Suprapubic skin (tissue), 4 donors: ENCODE measurements at places on chromosomes 4 and X.

DNA sequence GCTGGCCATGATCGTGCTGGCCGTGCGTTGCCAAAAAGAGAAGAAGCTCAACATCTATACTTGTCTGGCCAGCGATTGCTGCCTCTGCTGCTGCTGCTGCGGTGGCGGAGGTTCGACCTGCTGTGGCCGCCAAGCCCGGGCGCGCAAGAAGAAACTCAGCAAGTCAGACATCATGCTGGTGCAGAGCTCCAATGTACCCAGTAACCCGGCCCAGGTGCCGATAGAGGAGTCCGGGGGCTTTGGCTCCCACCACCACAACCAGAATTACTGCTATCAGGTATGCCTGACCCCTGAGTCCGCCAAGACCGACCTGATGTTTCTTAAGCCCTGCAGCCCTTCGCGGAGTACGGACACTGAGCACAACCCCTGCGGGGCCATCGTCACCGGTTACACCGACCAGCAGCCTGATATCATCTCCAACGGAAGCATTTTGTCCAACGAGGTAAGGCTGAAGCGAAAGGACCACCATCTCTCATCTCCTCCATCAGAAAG lies 3.3 kb downstream of the PCDH10 start:
- peaks cover 55% of the 10 kb centered on the region for H3K4me1 ChIP-seq
- peak overlapping the region; percentile 47 for H3K4me3 ChIP-seq
- peaks cover 72% of the 10 kb centered on the region for H3K27me3 ChIP-seq
- peak; percentile 66 for DNase-seq
- H3K36me3 ChIP-seq: no peaks in the 10 kb centered on the region

GRCh38 chrX:38941675-38942074 lies 140.4 kb downstream of the MID1IP1 start:
- no peaks in the 10 kb centered on the region for H3K27me3 ChIP-seq
- peaks cover 3% of the 10 kb centered on the region for H3K4me1 ChIP-seq
- no peaks in the 10 kb centered on the region for H3K36me3 ChIP-seq
- no peak overlapping the region for H3K4me3 ChIP-seq
- H3K27ac ChIP-seq: peak overlapping the region; percentile 70

- no peaks in the 10 kb centered on the region for H3K36me3 ChIP-seq
- no peak overlapping the region for H3K4me3 ChIP-seq
- no peak overlapping the region for H3K27ac ChIP-seq
- no peaks in the 10 kb centered on the region for H3K4me1 ChIP-seq
- no peak for DNase-seq
These were observed 51.4 kb downstream of the SHROOM4 start for GRCh38 chrX:50762578-50762977.

GRCh38 chr4:72365981-72366380 lies 203.0 kb downstream of the ADAMTS3 start:
- DNase-seq: no peak
- no peaks in the 10 kb centered on the region for H3K27me3 ChIP-seq
- H3K4me1 ChIP-seq: peaks cover 2% of the 10 kb centered on the region
- no peaks in the 10 kb centered on the region for H3K36me3 ChIP-seq
- no peak overlapping the region for H3K27ac ChIP-seq

DNA sequence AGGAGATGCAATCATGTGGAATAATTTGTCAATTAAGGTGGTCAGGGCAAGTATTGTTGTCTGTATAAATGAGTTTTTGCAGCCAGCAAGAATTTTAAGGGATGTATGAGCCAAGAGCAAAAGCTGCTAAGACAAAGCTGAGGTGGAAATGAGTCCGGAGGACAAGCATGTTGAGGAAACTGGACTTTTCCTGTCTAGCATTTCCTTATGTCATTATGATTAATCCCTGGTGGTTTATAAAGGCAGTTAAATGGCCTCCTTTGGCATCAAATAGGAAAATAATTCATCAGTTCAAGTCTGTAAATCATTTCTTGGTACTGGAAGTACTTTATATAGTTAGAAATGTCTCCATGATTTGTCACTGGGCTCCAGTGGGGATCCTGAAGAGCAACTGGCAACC lies 61.6 kb upstream of the TEX13A start:
- no peaks in the 10 kb centered on the region for H3K27me3 ChIP-seq
- H3K4me1 ChIP-seq: no peaks in the 10 kb centered on the region
- no peak overlapping the region for H3K27ac ChIP-seq
- no peaks in the 10 kb centered on the region for H3K36me3 ChIP-seq
- H3K4me3 ChIP-seq: no peak overlapping the region

GRCh38 chr4:176464748-176465147 lies 145.0 kb downstream of the SPCS3 start:
- no peak overlapping the region for H3K4me3 ChIP-seq
- DNase-seq: no peak
- no peaks in the 10 kb centered on the region for H3K36me3 ChIP-seq
- no peaks in the 10 kb centered on the region for H3K27me3 ChIP-seq

- H3K27me3 ChIP-seq: peaks cover 38% of the 10 kb centered on the region
- no peaks in the 10 kb centered on the region for H3K36me3 ChIP-seq
- peak; percentile 56 for DNase-seq
These were observed 58.1 kb upstream of the ADRA2C start for GRCh38 chr4:3708103-3708510.

GRCh38 chrX:10508891-10509290 lies 111.5 kb downstream of the MID1 start:
- H3K27me3 ChIP-seq: no peaks in the 10 kb centered on the region
- no peaks in the 10 kb centered on the region for H3K36me3 ChIP-seq
- DNase-seq: no peak
- no peaks in the 10 kb centered on the region for H3K4me1 ChIP-seq
- H3K4me3 ChIP-seq: no peak overlapping the region

GRCh38 chr4:156190615-156191014 lies 236.9 kb upstream of the CTSO start:
- H3K4me1 ChIP-seq: no peaks in the 10 kb centered on the region
- H3K4me3 ChIP-seq: no peak overlapping the region
- H3K36me3 ChIP-seq: no peaks in the 10 kb centered on the region
- H3K27me3 ChIP-seq: no peaks in the 10 kb centered on the region
- DNase-seq: no peak
- H3K27ac ChIP-seq: no peak overlapping the region

DNA sequence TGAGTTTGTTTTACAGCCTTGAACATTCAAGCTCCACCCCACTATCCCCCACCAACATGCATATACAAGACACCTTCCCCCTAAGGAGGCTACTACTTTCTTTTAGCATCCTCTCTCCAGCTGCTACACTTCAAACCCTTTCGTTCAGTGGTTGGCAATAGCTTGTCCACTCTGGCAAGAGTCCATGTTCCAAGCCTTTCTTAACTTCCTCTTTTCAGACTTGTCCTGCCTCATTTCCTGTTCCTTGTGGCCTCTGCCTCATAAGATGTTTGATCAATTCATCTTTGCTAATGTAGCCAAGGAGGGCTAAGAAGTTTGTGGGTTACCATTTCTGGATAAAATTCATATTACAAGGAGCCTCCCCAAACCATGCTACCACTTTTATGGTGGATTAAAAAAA lies 20.8 kb upstream of the ZCCHC12 start:
- no peak overlapping the region for H3K4me3 ChIP-seq
- H3K4me1 ChIP-seq: no peaks in the 10 kb centered on the region
- H3K36me3 ChIP-seq: no peaks in the 10 kb centered on the region
- H3K27ac ChIP-seq: no peak overlapping the region

DNA sequence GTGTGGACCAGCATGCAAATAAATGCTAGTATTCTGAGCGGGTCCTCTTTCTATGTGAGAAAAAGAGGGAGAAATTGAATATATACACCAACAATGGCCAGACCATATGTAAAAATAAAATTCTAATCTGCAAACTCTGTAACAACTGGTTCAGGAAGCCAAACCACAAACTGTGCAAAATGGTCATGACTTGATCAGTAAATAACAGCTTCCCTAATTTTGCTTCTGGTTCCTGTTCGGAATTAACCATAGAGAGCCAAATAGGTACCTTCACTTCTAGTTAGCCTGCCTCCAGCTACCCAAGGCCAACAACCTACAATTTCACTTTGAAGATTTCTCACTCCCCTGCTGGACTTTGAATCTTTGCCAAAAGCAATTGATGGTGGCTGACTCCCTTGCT lies 1313.2 kb downstream of the ADGRL3 start:
- no peaks in the 10 kb centered on the region for H3K27me3 ChIP-seq
- H3K4me1 ChIP-seq: no peaks in the 10 kb centered on the region
- no peak for DNase-seq
- no peaks in the 10 kb centered on the region for H3K36me3 ChIP-seq
- H3K4me3 ChIP-seq: no peak overlapping the region
- H3K27ac ChIP-seq: no peak overlapping the region

DNA sequence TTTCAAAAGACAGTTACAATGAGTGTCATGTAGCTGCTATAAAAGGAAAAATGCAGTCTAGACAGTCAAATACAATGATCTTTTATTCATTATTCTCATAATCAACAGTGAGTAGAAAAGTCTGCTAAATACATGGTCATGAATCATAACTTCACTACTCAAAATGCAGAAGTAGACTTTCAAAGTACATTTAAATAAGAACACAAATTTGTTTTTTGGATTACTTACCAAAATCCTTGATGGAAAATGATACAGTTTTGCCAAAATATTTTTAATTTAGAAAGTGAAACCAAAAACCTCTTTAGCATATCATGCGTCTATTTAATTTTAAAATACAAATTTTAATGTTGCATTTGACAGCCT lies 4.9 kb downstream of the ACSL4 start:
- DNase-seq: no peak
- no peaks in the 10 kb centered on the region for H3K36me3 ChIP-seq
- peak overlapping the region; percentile 7 for H3K4me3 ChIP-seq
- no peaks in the 10 kb centered on the region for H3K4me1 ChIP-seq
- H3K27me3 ChIP-seq: no peaks in the 10 kb centered on the region

GRCh38 chr4:4631150-4631549 lies 89.3 kb upstream of the STX18 start:
- no peak overlapping the region for H3K27ac ChIP-seq
- H3K27me3 ChIP-seq: no peaks in the 10 kb centered on the region
- no peak overlapping the region for H3K4me3 ChIP-seq
- H3K4me1 ChIP-seq: peaks cover 4% of the 10 kb centered on the region

GRCh38 chrX:153336988-153337387 lies 3.0 kb downstream of the ZNF275 start:
- no peaks in the 10 kb centered on the region for H3K27me3 ChIP-seq
- peaks cover 9% of the 10 kb centered on the region for H3K4me1 ChIP-seq
- H3K27ac ChIP-seq: no peak overlapping the region
- no peak overlapping the region for H3K4me3 ChIP-seq
- no peaks in the 10 kb centered on the region for H3K36me3 ChIP-seq
- DNase-seq: no peak

DNA sequence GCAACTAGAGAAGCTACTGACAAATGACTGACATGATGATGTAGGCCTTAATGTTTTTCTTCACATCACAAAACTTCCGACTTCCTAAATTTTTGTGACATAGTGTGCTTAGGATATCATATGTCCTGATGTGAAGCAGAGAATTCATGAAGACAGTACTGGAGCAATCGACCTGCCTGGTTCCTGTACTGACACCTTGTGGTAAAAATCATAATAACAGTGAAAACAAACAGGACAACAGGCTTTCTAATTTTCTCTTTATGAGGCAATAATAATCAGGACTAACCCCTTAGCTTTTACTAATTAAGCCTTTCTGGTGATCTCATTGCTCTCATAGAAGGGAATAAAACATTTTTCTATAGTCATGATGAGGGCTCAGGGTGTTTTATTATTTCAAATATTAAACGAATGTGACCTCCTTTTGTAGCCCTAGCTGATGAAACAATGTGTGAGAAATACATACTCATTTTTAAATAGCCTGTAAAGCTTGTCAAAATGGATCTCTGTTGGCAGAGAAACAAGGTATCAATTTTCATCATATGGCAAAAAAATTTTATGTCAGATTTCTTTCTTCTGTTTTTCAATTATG lies 158.4 kb downstream of the TENT5D start:
- DNase-seq: no peak
- H3K4me1 ChIP-seq: no peaks in the 10 kb centered on the region
- no peaks in the 10 kb centered on the region for H3K27me3 ChIP-seq
- H3K36me3 ChIP-seq: no peaks in the 10 kb centered on the region
- no peak overlapping the region for H3K27ac ChIP-seq

GRCh38 chr4:143188136-143189088 lies 3.7 kb downstream of the USP38 start:
- no peak for DNase-seq
- peak overlapping the region; percentile 69 for H3K4me3 ChIP-seq
- H3K27ac ChIP-seq: no peak overlapping the region
- peaks cover 55% of the 10 kb centered on the region for H3K4me1 ChIP-seq
- peaks cover 33% of the 10 kb centered on the region for H3K36me3 ChIP-seq

DNA sequence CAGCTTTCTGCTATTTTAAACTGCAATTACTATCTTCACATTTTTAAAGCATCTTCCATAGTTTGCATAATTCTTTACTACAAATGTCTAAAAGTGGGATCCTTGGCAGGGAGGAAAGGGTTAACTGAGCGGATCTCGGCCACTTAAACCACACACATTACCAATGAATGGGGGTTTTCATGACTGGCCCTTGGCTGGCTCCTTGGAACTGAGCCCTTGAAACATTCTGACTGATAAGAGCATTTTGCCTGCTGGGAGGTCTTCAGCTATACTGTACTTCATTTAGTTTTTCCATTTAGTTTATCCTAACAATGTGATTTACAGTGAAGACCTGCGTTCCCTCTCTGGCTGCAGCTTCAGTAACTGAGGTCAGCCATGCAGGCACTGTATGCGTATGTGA lies 31.7 kb upstream of the MFAP3L start:
- H3K4me1 ChIP-seq: no peaks in the 10 kb centered on the region
- H3K27ac ChIP-seq: no peak overlapping the region
- no peak for DNase-seq
- peaks cover 2% of the 10 kb centered on the region for H3K36me3 ChIP-seq
- no peaks in the 10 kb centered on the region for H3K27me3 ChIP-seq

DNA sequence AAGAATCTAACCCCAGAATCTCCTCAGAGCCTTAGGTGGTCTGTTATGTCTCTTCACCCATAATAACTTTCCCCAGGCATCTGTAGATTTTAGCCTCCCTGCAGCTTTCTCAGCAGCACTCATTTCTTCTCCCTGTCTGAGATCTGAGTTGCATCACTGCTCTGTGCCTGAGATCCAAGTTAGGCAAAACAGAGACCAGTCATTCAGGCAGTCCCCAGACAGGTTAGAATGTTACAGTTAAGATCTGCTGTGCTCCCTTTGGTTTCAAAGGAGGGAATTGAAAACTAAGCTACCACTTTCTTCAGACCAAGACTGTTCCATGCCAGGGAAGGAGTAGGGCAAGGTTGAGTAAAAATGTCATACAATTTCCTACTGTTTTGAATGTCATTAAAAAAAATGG lies 65.3 kb downstream of the TENT5D start:
- H3K4me3 ChIP-seq: no peak overlapping the region
- H3K36me3 ChIP-seq: no peaks in the 10 kb centered on the region
- H3K27ac ChIP-seq: no peak overlapping the region
- no peaks in the 10 kb centered on the region for H3K27me3 ChIP-seq
- no peak for DNase-seq
- no peaks in the 10 kb centered on the region for H3K4me1 ChIP-seq

DNA sequence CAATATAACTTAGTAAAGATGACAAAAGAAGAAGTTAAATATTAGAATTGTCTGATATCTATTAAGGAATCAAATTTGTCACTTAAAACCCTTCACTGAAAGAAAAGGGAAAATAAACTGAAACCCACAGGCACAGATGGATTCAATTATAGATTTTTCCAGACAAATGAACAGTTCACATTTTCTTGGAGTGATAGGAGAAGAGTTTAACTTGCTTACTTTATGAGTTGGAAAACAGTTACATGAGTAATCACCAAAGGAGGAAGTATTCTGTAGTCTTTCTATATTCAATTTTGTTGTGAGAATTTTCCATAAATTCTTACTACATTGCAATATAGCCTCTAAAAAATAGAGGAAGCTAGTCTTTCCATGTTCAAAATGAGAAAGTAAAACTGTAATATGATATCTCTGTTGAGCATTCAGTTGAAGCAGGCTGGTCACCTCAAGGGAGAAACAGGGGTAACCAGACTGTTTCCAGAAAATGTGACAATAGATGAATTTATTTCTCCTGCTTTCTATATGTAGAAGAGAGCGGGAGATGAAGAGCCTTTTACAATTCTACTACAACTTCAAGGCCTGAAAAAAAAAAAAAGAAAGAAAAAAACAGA lies 330.3 kb upstream of the EPHA5 start:
- no peak overlapping the region for H3K27ac ChIP-seq
- H3K36me3 ChIP-seq: no peaks in the 10 kb centered on the region
- no peaks in the 10 kb centered on the region for H3K27me3 ChIP-seq
- DNase-seq: no peak
